H7 (cell line): ENCODE measurements at places on chromosomes 12 and 14.

DNA sequence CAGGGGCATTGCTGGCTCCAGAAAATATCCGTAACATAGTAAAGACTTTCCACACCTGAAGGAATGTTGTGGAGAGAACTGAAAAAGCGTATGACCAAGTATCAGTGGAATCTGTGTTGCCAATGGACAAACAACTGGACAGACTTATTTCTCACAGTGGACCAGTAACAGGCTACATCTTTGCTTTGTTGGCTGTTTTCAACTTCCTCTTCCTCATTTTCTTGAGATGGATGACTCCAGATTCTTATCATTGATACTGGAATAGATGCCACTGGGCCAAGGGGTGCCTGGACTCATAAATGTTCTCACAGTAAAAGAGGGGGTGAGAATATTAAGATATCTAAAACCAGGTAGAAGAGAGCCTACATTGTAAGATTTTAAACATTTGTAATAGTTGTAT, 6.4 kb downstream of the GAS2L3 start:
- DNase-seq, result no peak

DNA sequence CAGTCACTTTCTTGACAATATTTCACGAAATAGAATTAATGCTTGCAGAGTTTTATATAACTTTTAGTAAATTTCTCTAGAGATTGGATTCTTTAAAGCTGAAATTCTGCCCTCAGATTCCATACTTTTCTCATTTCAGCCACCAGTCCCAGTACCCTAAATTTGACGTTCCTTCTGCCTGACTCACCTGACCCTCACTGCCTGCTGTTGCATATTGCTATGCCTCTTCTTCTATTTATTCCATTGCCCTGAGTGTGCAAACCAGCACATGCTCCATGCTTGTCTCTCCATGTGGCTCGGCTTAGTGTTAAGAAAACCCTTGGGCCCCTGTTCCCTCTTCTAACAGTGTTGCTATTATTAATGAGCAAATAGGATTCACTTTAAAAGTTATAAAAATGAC, 533.3 kb downstream of the LRFN5 start:
- no peak for DNase-seq

- DNase-seq, result no peak
These were observed 45.4 kb upstream of the SRP54 start for GRCh38 chr14:34937442-34937841.

DNA sequence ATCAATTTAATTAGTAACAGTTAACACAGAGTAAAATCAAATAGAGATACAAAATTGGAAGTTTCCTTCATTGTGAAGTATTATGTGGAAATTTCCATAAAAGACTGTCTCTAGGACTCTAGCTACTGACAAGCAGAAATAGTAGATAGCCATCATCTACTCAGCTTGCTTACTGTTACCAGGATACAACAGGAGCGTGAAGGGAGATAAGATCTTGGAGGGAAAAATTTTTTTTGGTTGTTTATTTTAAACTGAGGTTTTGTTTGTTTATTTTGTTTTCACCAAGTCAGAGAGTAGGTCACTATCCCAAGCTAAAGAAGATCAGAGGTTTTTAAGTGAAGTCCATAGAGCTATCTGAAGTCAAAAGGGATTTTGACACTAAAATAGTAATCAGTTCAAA, 861.3 kb upstream of the MGAT4C start:
- DNase-seq, result no peak

DNA sequence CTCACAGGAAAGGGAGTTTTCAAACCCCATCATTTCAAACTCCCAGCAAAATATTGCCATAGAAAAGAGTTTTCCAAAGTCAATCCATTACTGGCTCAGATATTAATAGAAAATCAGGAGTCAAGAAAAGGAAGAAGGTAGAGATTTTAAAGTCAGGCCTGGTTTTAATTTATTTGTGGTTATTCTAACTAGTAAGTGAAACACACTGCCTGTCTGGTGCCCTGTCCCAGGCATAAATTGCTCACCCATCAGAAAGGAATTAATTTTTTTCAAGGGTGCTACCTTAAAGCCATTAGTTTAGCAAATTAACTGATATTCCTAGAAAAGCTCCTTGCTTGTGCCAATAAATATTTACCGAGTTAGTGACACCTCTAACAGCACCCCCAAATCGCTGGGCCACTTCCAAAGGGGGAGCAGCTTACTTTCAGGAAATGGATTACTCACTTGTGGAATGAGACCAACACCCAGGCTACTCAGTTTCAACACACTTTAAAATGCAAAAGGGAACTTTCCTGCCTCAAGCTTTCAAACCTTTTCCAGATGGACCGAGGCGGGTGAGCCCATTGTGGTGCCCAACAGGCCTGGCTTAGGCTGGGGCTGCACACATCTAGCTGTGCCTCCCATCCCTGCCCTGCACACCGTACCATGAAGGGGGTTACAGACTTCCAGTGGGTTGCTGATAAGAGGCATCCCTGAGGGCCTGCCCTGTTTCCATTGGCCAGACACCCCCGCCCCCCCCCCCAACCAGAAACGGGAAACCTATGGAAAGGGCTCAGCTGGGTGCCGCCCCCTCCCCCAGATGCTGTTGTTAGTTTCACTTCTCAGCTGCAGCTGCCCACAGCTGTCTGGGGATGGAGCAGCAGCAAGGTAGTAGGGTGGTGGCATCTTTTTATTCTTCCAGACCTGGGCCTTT, 117.2 kb downstream of the SAMD4A start:
- DNase-seq, result peak; percentile 85

DNA sequence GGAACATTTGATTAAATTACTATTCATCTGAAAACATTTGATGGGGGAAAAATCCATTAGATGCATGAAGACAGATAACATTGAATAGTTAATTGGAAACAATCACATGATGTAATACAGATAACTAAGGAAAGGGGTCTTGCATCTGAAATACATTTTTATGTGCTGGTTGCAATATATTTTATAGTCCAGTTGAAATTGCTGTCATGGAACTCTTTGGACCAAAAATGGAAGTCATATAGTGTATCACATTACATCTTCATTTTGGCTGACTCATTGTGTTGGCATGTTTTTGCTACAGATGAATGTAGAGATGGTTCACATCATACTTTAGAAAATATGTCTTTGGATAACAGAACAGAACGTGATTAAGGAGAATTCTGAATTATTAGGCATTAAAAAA, 43.0 kb upstream of the GNPNAT1 start:
- DNase-seq, result no peak

DNA sequence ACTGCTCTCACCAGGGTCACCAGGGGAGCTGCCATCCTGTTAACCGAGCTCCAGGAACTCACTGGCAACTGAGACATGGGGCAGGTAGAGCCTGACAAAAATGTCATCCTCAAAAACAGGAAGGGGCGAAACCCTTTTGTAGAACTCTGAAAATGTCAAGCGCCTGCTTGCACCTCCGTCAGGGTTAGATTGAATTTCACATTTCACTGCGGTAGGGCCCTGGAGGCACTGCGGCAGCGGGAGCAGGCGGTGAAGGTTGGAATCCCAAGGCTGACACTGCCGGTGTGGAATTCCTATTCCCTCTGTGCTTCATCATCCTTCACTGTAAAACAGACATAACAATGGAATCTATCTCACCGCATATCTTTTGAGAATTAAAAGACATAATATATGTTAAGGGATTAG, 142.8 kb upstream of the TMCC3 start:
- DNase-seq, result no peak

DNA sequence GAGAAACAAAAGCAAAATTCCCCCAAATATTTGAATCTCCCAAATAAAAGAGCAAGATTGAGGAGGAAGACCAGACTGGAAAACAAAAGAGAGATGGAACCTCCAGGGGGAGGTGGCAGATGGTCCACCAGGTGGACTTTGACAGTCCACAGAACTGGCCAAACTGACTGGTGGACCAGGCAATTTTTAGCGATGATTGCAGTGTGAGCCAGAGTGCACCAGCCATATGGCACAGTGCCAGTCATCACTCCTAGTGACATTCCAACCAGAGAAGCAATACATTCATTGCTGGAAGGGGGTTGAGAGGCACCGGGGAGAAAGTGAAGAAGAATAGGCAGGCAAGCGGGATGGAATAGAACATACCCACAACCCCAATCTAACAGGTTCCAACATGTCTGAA, 182.9 kb downstream of the EXOC5 start:
- no peak for DNase-seq

- no peak for DNase-seq
These were observed 12.1 kb downstream of the ETV6 start for GRCh38 chr12:11661491-11662089.

- no peak for DNase-seq
These were observed 28.6 kb upstream of the HSP90B1 start for GRCh38 chr12:103901518-103902173.

DNA sequence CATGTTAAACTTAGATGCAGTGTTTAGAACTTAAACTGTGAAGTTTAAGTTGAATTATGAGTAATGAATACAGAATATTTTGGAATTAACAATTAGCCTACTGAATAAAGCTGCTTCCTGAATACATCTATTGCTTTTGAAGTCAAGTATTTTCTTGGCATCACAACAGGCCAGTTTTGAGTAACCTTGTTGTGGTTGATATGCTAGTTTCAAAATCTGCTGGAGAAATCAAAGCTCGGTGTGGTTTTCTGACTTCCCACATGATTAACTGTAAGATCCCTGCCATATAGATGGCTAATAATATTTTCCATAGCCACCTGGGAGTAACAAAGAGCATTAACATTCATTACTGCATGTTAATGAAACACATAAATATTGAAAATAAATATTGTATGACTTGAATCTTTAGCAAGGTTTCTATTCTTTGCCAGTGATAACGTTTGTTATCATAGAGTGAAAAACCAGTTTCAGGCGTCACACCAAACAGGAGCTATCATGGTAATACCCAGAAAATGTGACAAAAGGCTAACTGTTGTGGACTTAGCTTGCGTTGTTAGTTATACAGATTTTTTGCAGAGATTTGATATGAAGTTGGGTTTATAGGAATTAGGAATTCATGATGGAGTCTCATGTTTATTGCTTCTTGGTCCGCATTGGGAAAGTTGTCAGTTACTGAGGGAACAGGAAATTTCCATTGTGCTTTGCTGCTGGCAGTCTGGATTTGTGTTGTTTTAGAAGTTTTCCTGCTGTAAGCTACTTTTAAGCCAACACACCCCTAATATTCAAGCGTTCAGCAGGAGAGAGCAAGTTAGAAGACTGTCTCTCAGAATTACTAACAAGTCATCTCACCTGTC, 32.1 kb downstream of the PPFIBP1 start:
- no peak for DNase-seq

DNA sequence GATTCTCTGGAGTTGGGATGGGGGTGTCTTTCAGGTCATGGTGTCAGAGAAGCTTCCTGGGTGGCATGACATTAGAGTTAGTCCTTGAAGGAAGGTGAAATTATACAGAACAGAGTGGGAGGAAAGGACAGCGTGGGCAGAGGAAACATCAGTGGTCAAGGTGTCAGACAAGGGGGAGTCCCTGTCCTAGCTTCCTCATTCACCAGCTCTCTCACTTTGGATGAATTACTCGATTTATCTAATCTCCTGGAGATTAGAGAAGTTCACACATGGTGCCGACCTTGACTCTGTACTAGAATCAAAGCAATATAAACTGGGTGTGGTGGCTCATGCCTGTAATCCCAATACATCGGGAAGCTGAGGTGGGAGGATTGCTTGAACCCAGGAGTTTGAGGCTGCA, 492.9 kb downstream of the VRK1 start:
- DNase-seq, result no peak

- no peak for DNase-seq
These were observed 10.9 kb upstream of the IL26 start for GRCh38 chr12:68236421-68237059.

GRCh38 chr12:24172031-24172772, 222.7 kb upstream of the SOX5 start:
- peak; percentile 1 for DNase-seq
